ENCODE measurements at places on chromosomes 2 and 18.

DNA sequence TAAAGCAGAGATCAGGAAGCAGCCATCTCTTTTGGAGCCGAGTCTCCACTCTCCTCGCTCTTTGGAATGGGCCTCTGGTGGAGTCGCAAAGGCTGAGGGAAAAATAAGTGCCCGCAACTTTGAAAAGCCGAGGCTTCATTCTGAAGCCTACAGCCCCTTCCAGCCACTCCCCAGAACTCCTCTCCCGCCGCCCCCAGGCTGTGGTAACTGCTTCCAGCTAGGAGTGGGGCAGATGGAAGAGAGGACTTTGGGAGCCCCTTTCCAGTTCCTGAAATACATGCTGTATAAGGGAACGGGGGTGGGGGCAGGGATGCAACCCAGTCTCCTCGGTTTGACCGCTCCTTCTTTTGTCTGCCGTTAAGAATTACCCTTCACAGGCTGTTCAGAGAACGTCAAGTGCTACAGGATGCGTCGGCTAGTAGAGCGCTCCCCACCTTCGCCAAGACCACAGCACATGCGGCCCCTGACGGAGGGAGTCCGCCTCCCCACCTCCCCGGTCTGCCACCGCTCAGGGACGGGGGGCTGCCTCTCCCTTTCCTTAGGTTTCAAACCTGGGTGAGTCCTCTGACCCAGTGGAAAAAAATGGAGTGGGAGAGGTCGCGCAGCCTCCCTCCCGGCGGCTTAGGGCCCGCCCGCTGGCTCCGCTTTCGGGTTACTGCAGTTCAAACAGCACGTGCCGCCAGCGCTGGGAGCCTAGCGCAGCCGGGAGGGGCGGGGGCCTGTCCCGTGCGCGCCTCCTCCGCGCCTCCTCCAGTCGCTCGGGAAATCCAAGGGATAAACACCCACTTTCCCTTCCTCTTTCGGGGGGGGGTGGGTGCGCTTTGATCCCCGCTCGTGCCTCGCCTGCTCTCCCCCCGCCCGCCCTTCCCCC lies 4.9 kb downstream of the CYP26B1 start:
- no peak for DNase-seq

DNA sequence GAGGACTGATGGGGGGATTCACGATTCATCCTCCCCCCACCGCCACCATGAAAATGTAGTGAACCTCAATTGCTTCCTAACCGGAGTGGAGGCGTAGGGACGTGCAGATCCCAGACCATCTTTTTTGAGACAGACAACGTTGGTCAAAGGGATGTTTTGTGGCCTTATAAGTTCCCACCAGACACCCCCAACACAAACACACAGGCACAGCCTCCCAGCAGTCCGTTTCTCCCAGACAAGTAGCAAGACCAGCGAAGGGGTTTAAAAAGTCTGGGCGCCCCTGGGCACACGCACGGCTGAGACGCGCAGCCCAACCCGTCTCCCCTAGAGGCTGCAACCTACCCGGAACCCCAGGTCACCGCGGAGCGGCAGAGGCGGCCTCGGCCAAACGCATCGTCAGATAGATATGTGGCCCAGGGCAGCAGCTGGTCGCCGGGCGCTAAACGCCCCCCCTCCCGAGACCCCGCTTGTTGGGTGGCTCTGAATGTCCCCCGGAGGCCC lies 1.3 kb downstream of the GBX2 start:
- no peak for DNase-seq

GRCh38 chr2:86352727-86353221 lies 15.3 kb upstream of the REEP1 start:
- DNase-seq = no peak

- DNase-seq = no peak
Observed at GRCh38 chr2:235227590-235227989, 266.3 kb upstream of the AGAP1 start.

GRCh38 chr2:235566415-235566814 lies 72.6 kb downstream of the AGAP1 start:
- no peak for DNase-seq

DNA sequence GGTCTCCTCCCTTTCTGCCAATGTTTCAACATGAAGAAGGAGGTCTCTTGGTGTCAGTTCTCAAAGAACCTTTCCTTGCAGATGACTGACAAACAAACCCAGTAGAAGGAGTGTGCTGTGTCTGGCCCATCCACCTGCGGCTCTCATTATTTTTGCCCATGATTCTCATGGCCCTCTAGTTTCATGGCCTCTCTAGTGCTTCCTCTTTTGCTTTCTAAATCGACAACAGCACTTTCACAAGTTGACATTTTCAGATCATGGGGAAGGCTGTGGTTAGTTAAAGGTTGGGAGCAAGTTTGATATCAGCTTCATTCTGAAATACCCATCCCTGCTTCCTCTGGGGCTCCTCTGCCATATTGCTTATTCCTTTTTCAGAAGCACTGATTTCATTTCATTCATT lies 805.2 kb downstream of the SLC4A3 start:
- no peak for DNase-seq

GRCh38 chr18:49645841-49646351 lies 84.0 kb downstream of the LIPG start:
- no peak for DNase-seq

GRCh38 chr18:48408111-48408726 lies 964 bp downstream of the ZBTB7C start:
- no peak for DNase-seq

GRCh38 chr2:231866450-231866849 lies 59.7 kb downstream of the NPPC start:
- no peak for DNase-seq

DNA sequence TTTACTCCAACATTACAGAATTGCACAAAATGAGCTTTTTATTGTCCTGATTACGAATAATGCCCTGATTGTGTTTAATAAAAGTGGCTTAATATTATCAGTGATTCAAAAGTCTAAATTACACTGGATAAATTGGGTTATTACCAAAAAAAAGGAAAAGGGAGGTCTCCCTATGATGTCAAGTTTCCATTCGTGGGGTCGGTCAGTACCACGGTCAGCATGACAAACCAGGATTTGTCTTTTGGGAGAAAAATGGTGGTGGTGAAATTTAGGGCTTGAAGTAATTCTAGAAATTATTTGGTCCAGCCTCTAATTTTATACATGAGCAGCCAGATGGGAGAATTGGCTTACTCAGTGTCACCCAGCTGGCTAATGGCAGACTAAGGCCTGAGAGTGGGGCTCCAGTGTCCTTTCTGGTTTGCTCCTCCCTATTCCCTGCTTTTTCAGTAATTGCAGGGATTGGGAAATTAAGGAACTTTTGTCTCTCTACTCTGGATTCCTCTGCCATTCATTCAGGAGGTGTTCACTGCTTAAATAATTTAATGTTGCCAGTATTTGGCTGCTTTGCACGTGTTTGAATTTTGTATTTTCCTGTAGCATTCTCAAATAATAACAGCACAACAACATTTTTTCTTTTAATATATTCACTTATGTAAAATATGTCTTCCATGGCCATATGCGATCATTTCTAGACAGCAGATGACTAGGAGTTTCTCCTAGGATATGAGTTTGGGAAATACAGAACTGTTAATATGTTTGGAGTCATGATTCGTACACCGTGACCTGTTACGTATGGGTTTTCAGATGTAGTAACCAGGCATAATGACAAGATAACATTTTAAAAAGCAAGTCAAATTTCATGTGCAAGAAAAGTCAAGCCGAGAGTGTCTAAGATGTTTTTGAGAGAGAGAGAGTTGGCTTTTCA lies 128.9 kb upstream of the NOSTRIN start:
- DNase-seq = no peak

DNA sequence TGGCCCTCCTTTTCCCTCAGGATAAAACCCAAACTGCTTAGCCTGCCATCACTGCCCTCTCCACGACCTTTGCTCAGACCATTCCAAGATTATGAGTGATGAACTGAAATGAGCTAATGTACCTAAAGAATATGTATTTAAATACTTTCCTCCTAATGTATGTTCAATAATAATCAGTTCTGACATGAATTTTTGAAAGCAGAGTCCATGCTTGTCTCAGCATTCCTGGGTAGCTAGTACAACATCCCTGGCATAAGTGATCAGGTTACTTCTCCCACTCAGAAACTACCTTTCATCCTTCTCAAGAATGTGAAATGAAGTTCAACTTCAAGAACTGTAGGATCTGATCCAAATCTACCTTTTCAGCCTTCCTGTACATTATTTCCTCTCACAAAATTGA lies 103.6 kb downstream of the UNC80 start:
- DNase-seq = no peak

DNA sequence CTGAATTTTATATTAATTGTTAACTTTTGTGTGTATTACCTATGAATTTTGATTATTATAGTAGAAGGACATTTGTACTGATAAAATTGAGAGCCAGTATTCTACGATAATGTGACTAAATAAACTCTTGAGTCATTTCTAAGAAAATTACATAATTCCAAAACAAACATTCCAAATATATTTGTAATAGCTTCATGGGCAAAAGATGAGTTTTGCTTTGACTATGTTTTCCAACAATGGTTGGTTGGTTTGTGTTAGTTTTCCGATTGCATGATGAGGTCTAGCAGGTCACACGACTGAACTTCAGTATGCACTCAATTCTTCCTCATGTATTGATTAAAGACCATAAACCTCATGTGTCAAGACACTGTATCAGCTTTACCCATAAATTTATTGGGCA lies 71.7 kb upstream of the WDR75 start:
- no peak for DNase-seq

- no peak for DNase-seq
Observed at GRCh38 chr2:30348825-30349224, 98.2 kb upstream of the LCLAT1 start.

DNA sequence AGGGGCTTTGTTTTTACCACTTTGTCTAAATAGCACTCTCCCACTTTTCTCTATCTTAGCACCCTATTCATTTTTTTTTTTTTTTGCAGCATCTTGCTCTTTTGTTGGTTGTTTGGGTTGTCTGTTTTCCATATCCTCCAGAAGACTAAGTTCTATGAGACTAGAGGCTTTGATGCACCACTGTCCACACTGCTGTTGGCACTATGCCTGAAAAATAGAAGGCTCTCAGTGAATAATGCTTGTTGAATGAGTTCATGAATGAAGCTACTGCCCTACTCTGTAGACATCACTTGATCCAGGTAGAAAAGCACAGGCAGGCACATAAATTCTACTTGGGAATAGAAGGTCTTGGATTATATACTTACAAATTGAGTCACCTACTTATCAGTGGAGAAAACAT lies 7.3 kb downstream of the IL1A start:
- DNase-seq = no peak

GRCh38 chr2:225378984-225379383 lies 20.5 kb upstream of the NYAP2 start:
- no peak for DNase-seq

DNA sequence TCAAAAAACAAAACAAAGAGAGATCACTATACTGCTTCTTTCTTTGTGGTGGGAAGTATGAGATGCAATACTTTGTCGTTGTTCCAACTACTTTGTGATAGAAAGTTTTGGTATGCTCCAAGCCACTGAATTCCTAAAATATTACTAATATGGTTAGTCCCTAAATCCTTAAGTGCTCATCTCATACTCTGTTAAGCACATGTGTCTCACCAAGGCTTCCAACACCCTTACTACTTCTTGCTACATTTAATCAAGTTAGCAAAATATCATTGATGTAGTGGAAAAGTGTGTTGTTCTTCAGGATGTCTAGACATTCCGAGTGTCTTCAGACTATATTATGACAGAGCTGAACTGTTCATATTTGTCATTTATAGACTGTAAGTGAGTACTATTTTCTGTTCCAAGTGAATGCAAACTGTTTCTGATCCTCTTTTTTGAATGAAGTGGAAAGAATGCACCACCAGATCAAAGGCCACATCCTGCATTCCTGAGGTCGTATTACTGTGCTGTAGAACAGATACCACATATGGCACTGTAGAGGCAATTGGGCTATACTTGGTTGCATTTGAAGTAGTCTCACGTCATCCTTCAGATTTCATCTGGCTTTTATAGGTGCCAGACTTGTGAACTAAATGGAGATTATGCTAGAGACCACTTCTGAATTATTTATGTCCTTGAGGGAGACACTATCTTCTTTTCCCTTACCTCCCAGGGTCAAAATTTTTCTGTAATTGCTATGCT lies 298.4 kb upstream of the ZNF521 start:
- DNase-seq = peak; percentile 90

DNA sequence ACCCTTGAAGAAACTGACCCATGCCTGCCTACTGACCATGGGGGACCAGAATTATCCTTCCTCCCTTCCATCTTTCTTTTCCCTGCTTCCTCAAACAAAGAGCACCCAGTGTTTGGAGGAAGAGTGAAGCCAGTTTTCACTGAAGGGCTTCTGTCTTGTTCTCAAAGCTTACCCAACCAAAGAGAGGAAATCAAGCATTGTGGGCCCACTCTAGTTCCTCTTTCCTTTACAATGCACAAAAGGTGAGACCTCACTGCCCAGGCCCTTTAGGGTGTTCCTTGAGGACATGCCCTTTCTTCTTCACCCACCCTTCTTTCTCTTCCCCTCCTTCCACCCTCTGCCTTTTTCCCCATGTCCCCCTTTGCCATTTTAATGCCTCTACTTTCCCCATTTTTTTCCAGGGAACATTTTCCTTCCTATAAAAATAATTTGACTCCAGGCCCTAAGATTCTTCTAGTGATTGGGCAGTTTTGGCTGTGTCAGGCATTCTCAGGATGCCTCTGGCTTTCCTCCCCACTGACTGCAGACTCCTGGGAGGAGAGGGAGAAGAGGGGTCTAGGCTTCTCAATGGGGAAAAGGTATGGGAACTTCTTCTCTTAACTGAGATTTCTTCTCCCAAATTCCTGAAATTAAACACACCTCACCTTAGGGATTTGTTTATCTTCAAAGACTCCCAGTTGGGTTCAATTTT lies 126.6 kb upstream of the RMDN2 start:
- DNase-seq = no peak

GRCh38 chr2:11377928-11378545 lies 33.6 kb upstream of the ROCK2 start:
- no peak for DNase-seq

GRCh38 chr2:236558036-236558435 lies 11.6 kb upstream of the ACKR3 start:
- DNase-seq = no peak
